Esophagus squamous epithelium (tissue), 5 donors: ENCODE measurements at places on chromosomes 13 and 19.

DNA sequence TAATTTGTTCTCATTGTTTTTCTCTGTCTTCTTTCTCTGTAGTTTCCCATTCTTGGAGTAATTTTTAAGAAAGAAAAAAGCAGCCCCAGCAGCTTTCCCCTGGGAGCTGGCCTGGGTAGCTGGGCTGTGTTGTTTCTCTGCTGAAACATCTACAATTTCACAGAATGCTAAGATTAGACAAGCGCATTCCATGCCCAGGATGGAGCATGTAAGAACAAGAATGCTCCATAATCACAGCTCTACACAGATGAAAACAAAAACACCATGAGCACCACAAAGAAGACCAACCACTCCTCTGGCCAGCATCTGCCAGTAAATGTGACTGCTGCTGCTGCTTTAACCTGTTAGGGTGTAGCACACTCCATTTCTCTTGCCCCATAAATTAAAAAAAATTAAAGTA, 239.2 kb upstream of the SLITRK1 start:
- DNase-seq: no peak

DNA sequence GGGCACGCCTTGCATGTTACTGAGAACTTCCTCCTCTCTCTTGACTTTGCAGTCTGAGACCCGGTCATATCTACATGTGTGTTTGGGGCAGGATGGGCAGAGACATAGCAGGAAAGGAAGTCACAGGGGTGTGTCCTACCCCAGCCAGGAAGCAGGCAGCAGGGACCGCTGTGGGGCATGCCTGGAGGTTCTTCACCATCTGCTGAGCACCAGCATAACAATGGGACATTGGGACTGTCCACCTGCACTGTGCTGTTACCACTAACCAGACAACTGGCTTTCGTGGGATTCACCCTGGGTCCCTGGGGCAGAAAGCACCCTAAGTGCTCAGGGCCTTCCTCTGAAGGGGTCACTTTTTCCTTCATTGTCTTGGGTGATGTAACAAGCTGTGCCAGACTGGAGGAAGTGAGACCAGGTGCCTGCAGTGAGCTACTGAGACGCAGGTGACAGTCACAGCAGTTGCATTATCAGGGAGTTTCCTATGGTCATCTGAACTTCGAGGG, 2.6 kb upstream of the HAUS5 start:
- DNase-seq: no peak

DNA sequence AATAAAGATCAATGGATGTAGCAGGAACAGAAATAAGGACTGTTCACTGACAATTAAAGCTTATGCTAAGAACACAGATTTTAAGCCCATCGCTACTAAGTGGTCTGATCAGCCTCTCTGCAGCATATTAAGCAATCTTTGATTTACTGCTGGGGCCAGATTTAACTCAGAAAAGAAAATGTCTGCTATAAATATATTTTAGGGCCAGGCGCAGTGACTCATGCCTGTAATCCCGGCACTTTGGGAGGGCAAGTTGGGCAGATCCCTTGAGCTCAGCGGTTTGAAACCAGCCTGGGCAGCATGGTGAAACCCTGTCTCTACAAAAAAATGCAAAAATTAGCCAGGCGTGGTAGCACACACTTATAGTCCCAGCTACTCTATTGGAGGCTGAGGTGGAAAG, 43.0 kb downstream of the METTL21C start:
- DNase-seq: no peak

DNA sequence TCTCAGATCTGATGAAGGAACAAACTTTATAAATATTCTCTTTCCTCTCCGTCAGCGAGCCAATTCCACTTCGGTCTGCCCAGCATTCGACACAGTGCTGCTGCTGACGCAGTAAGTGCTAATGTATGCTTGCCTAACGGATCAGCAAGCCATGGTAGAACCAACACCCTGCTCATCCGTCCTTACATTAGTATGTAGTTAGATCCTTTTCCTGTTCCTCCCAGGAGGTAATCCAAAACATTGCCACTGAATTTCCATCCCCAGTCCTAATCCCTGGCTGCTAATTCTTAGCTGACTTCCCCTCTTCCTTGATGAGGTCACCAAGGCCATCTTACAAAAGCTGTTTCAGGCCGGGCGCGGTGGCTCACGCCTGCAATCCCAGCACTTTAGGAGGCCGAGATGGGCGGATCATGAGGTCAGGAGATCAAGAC, 88.0 kb downstream of the STARD13 start:
- no peak for DNase-seq

- no peak for DNase-seq
These were observed 70.5 kb downstream of the GJA3 start for GRCh38 chr13:20090349-20090748.
